ENCODE measurements at places on chromosomes 5 and 9. TPM values are rescaled to one million over a fixed set of nuclear protein-coding genes. Genes with fewer than 3 reads are reported as not detected.

DNA sequence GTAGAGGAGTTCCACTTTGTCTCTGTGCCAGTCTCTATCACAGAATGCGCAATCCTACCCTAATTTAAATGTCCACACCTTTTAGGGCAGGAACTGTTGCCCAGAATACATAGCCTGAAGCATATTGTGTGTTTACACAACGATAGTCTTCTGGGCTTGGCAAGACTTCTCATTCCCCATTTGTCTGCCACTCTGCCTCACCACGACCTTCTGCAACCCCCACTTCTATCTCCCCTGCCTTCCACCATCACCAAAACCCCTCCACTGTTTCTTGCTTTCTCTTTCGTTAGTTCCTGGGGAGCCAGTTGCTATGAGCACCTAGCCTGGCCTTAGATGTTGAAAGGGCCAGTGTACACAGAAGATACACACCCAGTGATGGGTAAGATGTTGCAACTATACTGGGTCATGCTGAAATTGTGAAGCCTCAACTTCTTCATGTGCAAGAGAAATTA, 883 bp upstream of the RNF145 start:
- no peak for DNase-seq

DNA sequence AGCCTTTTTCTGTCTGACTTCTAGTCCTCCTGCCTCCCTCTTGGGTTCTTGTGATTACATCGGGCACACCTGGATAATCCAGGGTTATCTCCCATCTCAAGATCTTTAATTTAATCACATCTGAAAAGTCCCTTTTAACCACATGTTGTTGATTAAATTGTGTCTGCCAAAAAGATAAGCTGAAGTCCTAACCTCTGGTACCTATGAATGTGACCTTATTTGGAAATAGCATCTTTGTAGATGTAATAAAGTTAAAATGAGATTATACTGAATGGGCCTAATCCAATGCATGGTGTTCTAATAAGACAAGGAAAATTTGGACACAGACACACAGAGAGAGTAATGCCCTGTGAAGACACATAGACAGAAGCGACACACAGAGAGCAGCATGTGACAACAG, 232.4 kb downstream of the KCTD16 start:
- no peak for DNase-seq

The C9 gene
- total RNA-seq = 0.10 TPM

DNA sequence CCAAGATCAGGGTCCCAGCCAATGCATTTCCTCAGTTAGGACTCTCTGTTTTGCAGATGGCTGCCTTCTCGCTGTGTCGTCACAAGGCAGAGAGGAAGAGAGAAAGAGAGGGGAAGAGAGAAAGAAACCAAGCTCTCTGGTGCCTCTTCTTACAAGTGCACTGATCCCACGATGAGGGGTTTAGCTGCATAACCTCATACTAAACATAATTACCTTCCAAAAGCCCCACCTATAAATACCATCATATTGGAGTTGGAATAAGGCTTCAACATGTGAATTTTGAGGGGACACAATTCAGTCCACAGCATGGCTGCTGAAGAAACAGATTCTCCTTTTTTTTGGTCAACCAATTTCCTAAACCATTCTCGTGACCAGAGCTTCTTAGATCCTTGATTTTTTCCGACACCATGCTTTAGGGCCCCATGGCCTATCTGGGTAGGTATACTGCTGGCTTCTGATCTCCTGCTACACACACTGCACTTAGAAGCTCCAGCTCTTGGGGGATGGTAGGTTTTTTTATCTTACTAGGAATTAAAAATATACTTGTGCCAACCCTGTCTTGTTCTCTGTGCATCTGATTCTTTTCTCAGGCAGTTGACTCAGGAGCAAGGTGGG, 5.1 kb downstream of the CAMK4 start:
- DNase-seq = no peak

GRCh38 chr5:174618589-174618988, 105.8 kb upstream of the MSX2 start:
- DNase-seq = no peak

DNA sequence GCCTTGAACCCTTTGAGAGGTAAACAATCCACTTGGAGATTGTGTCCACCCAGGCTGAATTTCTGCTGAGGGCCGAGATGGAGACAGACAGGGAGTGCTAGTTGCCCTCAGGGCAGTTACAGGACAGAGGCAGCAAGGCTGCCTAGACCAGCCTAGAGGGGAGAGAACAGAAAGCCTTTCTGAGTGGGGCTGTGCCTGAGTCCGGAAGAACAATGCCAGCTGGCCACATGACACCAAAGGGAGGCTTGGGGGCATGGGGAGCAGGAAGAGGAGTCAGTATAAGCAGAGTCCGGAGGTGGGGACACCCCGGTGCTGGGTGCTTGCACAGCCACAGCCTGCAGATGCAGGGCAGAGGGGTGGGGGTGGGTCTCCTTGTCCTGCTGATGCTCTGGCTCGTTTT, 145.7 kb downstream of the CFAP90 start:
- DNase-seq = no peak

DNA sequence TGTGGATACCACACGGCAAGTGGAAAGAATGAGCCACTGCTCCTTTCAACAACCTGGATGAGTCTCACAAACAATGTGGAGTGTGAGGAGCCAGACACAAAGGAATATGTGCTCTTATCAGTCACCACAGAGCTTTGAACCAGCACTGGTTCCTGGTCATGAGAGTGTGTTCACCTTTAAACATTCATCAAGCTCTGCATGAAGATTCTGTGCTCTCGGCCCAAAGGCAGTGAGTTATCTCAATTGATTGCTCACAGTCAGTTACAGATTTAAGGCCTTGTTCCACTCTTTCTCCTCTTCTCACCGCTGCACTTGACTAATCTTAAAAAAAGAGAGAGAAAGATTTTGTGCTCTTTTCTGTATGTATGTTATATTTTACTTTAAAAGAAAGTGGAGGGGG, 19.4 kb downstream of the LRSAM1 start:
- no peak for DNase-seq

DNA sequence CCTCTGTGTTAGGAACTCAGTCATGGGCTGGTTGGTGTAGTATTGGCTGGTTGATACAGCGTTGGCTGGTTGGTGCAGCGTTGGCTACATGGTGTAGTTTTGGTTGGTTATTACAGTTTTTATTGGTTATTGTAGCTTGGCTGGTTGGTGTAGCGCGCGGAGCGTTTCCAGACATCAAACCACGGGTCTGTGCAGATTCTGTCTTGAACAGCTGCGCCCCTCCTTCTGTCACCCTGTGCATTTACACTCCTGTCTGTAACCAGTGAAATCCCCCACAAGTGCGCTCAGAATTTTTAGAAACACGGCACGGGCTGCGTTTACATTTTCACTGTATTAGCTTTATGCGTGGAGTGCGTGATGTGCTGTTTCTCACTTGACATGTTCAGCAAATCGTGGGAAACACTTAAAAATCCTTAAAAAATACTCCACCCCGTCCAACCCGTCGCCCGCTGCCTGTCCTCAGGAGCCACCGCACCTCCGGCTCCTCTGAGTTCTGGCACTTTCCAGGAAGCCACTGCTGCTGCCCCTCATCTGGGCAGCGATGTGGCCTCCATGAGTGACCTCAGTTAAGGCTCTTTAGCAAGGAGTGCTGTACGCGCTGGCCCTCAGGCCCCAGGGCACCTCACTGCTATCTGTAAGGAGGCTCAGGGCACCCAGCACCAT, 20.8 kb downstream of the NKD2 start:
- no peak for DNase-seq

DNA sequence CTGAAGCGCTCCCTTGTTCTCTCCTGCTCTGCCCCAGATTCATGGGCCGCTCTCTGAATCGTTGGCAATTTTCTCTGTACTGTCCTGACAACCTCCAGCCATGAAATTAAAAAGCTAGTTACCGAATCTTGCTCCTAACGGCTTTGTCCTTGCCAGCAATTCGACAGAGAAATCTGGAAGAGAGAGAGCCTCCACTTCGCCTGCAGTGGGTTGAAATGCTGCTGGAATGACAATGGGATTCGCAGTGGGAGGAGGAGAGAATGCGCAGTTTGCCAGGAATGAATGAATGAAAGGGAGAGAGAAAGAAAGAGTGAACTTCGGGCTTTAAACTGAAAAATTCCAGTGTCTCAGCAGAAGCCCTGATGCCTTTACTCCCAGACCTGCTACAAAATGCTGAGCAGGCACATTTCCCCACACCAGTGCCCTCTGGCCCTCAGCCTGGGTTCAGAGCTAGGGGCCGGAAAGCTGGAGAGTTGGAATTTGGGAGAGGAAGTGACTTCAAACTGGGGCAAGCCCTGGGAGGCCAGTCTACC, 11.5 kb upstream of the BOD1 start:
- no peak for DNase-seq

DNA sequence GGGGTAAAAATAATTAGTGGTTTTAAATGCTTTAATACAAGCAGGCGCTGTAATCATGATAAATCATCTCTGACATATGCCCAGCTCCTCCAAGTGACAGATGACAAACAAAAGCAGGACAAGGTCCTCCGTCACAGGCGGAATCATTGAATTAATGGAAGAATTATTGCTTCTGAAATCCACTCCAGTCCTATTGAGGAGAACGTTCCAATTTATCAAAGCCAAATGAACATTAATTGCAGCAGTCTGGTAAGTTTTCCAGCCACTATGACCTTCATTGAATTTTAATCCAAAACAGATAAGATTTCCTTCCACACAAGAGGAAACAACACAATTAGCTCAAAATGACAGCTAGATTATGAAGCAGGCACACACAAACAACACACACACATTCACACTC, 136.8 kb downstream of the ASTN2 start:
- no peak for DNase-seq

The FOXD4L6 gene
- not detected for total RNA-seq

GRCh38 chr5:59287884-59288283, 605.6 kb downstream of the PDE4D start:
- DNase-seq = no peak

DNA sequence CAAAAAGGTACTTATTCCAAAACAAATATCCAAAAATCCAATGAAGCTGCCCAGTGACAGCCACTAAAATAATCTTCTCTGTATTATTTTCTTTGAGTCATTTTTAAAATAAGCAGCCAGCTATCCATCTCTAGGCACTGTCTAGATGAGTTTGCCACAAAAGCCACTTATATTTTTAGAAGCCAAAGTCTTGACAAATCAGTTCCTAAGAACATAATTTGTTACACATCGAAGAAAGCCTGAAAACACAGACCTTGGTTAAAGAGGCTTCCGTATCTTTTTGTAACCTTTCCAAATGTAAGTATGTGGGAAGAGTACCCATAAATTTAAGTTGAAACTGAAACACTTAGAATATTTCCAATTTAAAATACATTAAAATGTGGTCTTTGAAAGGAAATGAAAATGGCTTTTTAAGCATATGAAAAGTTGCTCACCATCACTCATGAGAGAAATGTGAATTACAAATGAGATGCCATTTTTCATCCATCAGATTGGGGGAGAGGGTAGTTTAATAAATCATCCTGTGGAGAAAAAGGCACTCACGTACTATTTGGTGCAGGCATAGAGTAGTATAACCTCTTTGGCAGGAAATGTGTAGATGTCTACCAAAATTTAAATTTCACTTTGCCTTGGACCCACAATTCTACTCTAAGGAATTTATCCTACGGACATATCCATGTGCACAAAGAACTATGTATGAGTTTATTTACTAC, 180.4 kb downstream of the MLLT3 start:
- DNase-seq = no peak

DNA sequence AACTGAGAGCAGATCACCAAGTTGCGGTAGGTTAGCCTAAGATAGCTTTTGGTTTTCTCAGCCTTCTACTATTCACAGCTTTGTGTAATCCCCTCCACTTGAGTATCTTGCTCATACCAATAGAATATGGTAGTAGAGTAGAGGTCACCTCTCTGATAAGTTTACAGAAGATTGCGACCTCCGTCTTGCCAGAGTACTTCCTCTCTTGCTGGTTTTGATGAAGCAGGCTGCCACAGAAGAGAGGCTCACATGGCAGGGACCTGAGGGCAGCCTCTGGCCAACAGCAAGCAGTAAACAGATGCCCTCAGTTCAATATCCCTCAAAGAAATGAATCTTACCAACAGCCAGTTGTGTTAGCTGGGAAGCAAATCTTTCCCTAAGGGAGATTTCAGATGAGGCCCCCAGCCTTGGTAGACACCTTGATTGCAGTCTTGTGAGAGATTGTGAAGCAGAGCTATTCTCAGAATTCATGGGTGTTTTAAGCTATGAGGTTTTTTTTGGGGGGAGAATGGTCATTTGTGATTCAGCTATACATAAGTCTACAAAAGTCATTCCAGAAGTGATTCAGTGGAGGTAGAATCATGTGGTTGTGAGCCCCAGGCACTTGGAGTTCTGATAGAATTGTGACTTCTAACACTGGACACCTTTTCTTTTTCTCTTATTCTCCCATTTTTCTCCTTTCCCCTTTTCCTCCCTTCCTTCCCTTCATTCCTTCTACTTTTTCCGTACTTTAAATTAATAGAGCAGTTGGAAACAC, 22.7 kb upstream of the CDKN2B start:
- DNase-seq = no peak

The AMBP gene
- total RNA-seq = 0.30 TPM

DNA sequence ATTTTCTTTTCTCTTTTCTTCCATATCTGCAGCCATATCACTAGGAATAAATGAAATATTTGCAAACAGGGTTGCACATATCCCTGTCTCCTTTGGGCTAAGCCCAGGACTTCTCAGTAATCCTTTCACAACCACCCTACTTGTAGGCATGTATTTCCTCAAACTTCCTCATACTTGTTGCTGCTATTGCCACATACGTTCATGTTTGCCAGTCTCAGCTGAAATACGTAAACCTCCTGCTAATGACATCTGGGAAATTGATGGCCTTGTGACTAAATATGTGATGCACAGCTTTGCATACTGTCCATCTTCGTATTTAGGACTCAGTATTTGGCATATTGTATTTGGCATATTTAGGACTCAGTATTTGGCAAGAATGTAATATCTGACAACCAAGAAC, 224.6 kb downstream of the PLK2 start:
- no peak for DNase-seq

GRCh38 chr5:80284720-80285119, 28.9 kb upstream of the SERINC5 start:
- no peak for DNase-seq
